Spinal cord (tissue), 10 donors: ENCODE measurements at places on chromosomes 11 and 22. TPM values are rescaled to one million over a fixed set of nuclear protein-coding genes. Genes with fewer than 3 reads are reported as not detected.

- peak; percentile 99 for DNase-seq
Measured at GRCh38 chr11:57761301-57762234, at the start of gene CTNND1. Gene CTNND1 (plus strand): TSS chr11:57761802. CDS start chr11:57791479, 29,677 bp downstream.

DNA sequence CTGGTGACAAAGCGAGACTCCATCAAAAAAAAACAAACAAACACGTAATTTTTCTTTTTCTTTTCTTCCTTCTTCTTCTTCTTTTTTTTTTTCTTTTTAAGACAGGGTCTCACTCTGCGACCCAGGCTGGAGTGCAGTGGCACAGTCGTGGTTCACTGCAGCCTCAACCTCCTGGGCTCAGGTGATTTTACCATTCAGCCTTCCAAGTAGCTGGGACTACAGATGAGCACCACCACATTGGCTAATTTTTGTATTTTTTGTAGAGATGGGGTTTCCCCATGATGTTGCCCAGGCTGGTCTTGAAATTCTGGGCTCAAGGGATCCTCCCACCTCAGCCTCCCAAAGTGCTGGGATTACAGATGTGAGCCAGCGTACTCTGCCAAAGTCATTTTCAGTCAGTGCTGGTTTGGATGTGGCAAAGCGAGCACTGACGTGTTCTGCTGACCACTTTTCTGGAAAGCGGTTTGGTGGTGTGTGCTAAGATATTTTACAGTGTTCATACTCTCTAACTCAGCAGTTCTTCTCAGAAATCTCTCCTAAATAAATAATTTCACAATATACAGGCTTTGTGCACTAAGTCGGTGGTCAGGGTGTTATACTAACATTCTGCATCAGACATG lies 10.7 kb downstream of the FAM118A start:
- DNase-seq = no peak

DNA sequence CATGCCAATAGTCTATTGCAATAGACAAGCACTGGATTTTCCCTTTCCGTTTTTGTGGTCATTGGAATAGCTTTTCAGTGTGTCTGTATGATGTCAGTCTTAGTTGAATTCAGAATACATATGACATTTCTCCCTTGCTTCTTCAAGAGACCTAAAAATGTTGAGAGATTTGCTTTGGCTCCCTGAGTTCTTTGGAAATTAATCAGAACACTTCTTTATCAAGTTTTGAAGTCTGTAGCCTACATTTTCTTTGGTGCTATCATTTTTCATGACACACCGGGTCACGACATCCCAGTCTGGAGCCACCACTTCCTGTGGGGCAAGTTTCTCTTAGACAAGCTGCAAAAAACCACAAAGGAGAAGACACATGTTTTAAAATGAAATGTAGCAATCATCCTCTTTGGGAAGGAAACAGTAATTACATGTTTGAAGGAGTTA lies 847.1 kb downstream of the OPCML start:
- DNase-seq = no peak

GRCh38 chr22:19767427-19768341 lies 7.1 kb downstream of the TBX1 start:
- no peak for DNase-seq

DNA sequence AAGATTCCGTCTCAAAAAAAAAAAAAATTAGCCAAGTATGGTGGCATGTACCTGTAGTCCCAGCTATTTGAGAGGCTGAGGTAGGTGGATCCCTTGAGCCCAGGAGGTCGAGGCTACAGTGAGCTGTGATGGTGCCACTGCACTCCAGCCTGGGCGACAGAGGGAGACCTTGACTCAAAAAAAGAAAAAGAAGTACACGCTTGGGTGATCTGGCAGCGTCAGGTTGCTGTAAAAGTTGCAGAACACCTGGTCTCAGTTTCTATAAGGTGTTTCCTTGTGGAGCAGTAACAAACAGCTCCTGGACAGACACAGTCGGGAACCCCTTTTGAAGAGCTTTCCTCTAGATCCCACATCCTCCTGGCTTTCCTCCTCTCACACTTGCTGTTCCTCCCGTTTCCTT lies 45.8 kb downstream of the SCGB1A1 start:
- DNase-seq = no peak

DNA sequence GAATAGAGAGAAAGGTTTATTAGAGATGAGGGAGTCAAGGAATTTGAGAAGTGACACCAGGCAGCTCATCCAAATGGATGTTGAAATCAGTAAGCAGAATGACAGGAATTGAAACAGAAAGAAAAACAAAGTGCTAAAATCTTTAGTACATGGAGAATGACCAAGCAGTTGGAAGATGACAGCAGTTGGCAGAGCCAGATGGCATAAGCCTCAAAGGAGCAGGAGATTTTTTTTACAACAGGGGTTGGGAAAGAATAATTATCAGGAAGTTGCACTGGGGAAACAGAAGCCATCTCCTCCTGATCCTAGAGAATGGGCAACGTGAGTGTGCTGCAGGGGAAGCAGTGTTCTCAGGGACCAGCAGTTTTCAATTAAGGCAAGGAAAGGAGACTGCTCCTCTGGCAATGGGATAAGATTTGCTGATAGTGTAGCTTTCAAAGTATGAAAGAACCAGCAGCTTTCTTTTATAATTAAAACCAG lies 28.9 kb downstream of the RAB39A start:
- DNase-seq = peak; percentile 63

Gene PITPNM1
- total RNA-seq = 48.6 TPM

Gene OVOL1
- not detected for total RNA-seq

Gene RBMXL2
- total RNA-seq = 1.4 TPM
